ENCODE measurements at places on chromosomes 16 and 17.

- DNase-seq = no peak
These were observed 12.7 kb downstream of the CYGB start for GRCh38 chr17:76524598-76525512.

- no peak for DNase-seq
These were observed 9.3 kb upstream of the SKAP1 start for GRCh38 chr17:48439110-48439850.

DNA sequence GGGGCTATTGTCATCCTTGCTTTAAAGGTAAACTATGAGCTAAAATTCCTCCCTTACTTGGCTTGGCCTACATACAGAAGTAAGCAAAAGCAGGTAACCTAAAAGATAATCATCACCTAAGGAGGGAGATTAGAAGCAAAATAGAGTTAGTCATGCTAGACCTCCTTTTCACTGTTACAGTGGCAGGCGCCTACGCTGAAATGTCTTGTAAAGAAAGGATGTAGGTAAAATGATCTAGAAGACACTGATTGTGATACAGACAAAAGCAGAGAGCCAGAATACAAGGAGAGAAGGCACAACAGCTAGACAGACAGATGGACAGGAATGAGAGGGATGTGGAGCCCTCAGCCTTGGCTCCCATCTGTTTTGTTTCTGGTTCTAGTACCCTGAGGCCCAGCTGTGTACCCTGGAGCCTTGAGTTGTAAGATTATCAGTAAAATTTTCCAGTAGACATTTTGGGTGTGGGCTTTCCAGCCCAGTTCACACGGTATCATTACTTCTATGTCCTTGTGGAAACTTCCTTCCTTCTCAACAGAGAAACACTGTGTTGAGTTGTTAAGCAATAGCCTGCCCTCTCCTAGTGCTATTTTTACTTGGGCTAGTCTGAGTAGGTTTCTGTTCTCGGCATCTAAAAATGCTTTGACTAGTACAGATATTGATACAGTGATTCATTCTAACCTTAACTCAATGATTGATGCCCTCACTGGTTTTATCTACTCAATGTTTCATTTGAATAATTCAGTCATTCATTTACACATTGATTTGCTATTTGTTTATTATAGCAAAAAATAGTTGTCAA, 7.7 kb upstream of the C16orf78 start:
- no peak for DNase-seq

GRCh38 chr17:28370035-28370743, at the start of gene VTN:
Gene VTN, minus strand, starts transcription at chr17:28370307. Its CDS starts 104 bp downstream, at chr17:28370203.
- DNase-seq = no peak

DNA sequence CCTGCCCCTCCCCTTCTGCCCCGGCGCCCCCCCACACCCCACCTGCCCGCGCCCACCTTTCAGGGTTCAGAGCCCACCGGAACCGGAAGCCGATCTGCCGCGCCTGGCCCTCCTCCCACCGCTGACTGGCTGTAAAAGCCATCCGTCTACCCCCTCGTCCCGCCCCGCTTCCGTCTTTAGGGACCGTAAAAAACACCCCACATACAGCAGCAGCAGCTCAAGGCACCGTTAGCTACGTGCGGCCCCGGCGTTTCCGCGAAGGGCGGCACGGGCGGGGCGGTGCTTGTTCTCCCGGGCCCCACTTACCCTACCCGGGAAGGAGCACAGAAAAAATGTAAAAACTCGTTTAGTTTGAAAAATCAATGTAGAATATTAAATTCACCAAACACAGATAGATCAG, at the start of gene MRPL28:
Gene MRPL28, minus strand, starts transcription at position 96 of the 400 bp plus-strand sequence. CDS start 320 bp downstream, outside the sequence.
- peak; percentile 89 for DNase-seq

- DNase-seq = no peak
These were observed 10.6 kb downstream of the TMEM238L start for GRCh38 chr17:10793256-10793655.

DNA sequence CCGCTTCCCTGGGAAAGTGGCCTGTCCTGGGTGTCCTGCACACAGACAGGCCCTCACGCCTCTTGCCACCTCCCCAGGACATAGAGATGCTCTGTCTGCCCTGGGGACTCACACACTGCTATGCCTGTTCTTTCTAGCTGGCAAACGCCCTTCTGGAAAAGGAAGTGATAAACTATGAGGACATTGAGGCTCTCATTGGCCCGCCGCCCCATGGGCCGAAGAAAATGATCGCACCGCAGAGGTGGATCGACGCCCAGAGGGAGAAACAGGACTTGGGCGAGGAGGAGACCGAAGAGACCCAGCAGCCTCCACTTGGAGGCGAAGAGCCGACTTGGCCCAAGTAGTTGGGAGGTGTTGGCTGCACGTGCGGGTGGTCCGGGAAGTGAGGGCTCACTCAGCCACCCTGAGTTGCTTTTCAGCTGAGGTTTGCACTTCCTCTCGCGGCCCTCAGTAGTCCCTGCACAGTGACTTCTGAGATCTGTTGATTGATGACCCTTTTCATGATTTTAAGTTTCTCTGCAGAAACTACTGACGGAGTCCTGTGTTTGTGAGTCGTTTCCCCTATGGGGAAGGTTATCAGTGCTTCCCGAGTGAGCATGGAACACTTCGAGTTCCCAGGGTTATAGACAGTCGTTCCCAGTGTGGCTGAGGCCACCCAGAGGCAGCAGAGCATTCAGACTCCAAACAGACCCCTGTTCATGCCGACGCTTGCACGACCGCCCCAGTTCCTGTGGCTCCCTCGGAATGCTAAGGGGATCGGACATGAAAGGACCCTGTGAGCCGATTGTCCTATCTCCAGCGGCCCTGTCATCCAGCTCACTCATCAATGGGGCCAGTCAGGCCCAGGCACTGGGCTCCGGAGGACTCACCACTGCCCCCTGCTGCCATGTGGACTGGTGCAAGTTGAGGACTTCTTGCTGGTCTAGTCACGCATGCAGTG, 3.5 kb upstream of the RPL13 start:
- peak; percentile 20 for DNase-seq

DNA sequence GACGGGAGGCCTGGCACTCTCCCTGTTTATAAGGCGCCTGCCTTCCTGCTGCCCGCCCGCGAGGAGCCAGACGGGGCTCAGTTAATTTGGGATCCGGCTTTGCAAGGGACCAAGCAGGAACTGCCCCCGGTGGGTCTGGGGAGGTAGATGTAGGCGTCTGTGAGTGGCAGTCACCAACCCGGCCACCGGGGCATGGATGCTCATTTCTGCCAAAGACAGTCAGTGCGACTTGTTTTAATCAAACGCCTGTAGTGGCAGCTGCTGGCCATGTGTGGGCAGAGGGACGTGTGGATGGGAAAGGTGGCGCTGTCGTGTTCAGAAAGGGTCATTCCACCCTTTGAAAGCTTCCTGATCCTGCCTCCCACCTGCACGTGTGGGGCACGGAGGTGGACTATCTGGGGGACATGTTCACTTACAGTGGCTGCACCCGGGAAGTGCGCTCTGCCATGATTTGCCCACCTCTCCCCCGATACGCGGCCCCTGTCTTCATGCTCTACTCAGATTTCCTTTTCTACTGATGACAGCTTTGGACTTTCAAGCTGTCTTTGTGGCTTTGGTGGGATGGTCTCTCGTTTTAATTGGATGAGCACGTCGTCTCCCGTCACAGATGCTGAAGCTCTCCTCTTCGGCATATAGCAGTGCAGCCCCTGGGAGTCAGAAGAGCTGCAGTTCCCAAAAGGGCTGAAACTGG, 60.3 kb upstream of the CIBAR2 start:
- no peak for DNase-seq

- DNase-seq = no peak
These were observed 688.8 kb upstream of the SALL1 start for GRCh38 chr16:51839727-51840462.

DNA sequence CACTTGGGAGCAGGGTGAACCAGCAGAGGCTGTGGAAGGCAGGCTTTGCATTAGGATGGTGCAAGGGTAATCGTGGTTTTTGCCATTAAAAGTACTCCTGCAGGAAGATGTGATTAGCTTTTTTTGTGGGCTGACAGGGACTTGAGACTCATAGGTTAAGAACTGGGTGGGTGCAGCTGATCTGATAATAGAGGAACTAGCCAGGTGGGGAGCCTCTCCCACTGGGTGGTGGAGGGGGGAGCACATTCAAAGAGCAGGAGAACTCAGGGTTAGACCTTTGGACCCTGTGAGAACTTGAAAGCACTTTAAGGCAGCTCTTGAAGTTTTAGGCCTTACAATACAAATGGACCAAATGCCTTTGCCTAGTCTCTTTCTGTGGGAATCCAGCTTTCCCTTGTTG, 32.4 kb downstream of the CCL4 start:
- DNase-seq = no peak

DNA sequence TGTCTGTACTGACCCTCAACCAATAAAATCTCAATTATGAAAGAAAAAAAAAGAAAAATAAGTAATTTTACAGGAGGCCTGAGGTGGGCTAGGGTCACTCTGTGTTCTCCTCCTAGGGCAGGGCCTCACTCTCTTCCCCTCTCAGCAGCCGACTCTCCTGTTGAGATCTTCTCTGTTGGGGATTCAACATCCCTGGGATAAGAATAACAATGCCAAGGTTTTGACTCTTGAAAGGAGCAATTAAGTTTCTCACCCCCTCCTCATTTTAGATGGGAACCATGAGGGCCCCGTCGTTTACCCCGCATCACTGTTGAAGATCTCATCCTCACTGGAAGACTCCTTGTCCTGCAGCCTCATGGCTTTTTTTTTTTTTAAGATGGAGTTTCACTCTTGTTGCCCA, 21.5 kb upstream of the BRCA1 start:
- DNase-seq = no peak

GRCh38 chr17:44653954-44654353, 2.3 kb upstream of the MEIOC start:
- no peak for DNase-seq

DNA sequence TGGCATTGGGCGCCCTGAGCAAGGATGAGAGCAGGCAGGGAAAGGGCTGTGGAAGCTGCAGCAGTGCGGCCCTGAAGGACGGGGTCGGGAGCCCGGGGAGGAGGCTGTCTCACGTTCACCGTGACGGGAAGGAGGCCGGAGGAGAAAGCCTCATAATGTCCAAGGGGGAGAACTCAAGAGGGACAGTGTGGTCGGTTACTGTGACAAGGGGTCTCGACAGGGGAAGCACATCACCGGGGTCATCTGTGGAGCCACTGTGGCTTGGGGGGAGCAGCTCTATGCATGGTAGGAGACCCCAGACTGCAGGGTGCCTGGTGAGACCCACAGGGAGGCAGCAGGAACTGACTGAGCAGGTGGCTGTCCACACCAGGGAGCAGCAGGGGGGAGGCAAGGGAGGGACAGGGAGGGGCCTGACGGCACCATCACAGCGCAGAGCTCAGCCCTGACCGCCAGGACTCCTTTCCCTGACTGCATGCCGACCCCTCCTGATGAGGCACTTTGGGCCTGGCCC, 154.6 kb upstream of the CHMP6 start:
- DNase-seq = no peak

- DNase-seq = no peak
These were observed 34.9 kb downstream of the UBE2G1 start for GRCh38 chr17:4331614-4332013.

GRCh38 chr17:79340333-79341221, 266.0 kb downstream of the ENGASE start:
- DNase-seq = no peak

GRCh38 chr16:85010446-85010930, 847 bp downstream of the ZDHHC7 start:
- no peak for DNase-seq

DNA sequence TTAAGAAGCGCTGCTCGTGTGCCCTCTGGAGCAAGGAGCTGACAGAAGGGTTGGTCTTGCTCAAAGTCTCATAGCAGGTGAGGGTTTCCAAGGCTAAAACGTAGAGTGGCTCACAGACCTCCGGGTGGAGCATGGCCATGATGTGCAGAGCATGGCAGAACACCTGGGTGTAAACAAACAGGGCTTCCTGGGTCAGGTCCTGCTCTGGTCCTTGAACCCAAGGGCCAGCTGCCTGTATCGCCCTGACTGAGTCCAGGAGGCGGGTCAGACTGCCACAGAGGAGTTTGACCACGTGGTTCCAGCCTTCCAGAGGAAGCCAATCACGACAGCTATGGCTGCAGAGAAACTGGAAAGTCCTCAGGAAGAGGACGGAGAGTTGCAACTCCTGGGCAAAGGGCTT, 7.1 kb downstream of the GEMIN4 start:
- no peak for DNase-seq

DNA sequence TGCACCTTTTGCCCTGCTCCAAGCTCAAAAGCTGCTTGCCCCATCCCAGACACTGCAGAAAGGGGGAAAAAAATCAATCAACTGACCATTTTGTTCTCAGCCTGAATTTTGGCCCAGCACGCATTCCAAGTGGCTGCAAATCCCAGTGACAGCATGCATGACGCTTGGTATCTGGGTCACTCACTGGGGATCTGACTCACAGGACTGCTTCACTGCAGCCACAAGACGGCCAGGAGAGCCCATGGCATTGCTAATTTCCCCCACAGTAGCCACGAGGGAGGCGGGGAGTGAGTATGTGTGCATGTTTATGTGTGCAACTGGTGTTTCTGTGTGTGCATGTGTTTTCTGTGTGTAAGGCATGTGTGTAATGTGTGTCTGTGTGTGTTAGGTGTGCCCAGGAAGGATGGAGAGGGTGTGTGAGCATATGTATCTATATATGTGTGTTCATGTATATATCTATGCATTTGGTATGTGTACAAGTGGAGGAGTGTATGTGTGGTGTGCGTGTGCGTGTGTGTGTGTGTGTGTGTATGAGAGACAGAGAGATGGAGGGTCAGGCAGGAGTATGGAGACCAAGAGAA, 33.8 kb downstream of the SDK2 start:
- DNase-seq = no peak

GRCh38 chr16:70724146-70725023, 38.5 kb upstream of the MTSS2 start:
- DNase-seq = no peak

DNA sequence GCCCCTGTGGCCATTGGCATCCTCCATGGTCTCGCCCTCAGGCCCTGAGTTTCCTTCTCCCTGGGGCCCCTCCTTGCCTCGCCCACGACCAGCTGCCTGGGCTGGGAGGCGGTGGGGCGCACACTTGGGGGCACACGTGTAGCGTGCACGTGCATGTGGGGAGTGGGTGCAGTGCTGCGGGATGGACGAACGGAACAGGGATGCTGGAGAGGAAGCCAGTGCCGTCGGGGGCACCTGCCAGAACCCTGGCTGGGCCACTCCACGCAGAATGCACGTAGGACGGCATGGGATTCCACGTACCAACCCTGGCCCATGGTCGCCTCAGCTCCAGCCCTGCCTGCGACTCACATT, 80.4 kb downstream of the KLHDC4 start:
- DNase-seq = no peak

- DNase-seq = no peak
These were observed 14.9 kb downstream of the ITPRIPL2 start for GRCh38 chr16:19128454-19129200.

DNA sequence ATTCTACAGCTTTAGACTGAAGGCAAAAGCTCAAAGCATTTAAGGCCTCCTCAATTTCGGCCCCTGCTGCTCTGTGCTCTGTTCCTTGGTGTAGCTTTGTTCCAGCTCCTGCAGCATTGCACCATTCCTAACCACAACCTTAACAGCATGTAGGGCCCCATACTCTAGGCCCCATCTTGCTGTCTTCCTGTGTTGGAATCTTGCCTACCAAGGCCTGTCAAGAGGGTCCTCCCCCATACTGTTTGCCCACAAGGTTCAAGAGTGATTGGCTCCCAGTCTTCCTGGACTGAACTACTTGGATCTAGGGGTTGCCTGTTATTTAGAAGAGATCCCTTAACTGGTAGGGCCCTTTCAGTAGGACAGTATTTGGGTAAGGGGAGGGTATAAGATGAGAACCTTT, 26.8 kb downstream of the TRPV2 start:
- DNase-seq = no peak
